Stimulated activated CD4-positive, alpha-beta T cell treated with anti-CD3 and anti-CD28 coated beads, TNF-alpha, amount 100 ng/mL, for 1 hour (primary cell): ENCODE measurements at places on chromosomes 5 and 9.

- DNase-seq = no peak
Measured at GRCh38 chr9:96818533-96818932, 35.8 kb downstream of the ZNF782 start.

DNA sequence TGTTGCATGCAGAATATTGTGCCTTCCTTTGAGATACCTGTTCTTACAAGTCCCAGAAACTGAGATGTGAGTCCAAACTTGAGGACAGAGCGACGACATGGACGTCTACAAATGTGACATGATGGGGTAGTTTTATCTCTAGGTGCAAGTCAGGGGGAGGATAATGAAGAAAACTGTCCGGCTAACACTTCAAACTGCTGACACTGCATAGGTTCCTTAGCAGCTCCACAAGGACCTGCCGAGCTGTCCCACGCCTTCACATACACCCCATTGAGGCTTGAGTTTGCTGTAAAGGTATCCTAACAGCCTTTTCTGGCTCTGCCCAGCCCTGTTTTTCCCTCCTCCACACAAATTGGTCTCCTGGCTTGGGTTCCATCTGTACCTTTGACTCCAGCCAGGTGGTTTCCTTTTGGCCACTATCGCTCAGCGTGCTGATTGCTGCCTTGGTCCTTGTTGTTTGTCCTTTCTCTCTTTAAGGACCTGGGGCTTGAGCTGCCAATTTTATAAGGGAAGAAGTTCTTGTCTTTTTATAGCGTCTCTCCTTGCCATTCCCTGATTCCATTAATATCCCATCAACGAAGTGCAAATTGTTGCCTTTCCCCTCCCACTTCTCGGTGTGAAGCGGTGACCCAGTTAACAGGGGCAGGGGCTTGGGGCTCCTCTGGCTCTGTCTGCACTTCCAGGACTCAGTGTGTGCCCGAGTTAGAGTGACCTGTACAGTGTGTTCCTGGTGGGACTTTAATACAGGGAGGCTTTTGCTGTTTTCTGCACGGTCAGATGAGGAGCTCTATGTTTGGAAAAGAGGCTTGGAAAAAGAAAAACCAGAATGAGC is 100.3 kb downstream of the PCSK1 start:
- no peak for DNase-seq

DNA sequence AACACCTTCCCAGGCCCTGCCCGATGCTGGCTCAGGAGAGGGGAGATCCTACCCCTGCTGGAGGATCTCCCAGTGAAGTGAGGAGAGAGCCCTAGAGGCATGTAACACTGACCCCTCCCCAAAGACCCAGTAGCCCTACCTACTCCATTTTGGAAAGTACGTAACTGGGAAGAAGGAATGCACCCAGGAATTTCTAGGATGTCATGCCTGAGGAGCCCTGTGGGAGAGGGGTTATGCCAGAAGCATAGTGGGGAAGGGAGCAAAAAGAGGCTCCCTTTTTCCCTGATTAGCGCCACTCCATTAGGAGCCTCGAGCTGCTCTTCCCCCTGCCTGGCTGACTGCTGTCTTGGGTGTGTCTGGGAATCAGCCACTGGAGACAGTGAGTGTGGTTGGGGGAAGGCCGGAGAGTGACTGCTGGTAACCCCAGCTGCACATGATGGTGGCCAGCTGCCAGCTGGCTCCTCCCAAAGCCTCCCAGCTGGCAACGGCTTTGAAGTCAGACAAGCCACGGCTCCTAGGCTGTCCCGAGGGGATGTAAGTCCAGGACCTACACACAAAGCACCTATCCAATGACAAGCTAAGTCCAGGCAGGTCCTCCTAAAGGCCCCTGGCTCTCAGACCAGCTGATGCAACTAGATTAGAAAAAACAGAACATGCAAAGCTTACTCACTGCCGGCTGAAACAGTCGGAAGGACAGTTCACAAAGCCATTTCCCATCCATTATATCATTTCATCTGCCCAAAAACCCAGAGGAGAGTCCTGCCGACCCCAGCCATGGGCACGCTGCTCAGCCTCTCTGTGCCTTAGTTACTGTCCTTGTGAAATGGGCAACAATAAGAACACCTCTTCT is 136.5 kb upstream of the ABCA1 start:
- DNase-seq = no peak

DNA sequence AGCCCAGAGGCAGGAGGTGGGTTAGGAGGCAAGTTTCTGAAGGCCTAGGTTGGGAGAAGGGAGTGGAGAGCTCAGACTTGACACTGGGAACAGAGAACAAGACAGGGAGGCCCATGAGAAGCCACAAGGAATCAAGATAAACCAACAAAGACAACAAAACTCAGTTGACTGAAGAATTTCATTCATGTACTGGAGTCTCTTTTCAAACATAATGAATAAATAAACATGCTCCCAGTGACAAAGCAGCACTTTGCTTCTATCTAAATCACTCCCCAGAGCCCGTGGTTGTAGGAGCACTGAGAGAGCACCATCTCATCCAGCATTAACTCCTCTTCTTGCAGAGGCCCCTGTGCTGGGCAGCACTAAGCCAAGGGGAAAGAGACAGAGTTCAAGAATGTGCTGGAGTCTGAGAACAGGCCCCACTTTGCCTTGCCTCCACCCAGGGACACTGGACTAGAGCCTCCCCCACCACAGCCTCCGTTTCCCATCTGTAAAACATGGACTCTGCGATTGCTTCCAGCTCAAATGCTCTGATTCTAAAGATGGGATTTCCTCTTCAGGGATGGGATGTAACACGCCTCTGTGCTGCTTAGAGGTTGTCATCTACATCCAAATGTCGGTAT is 282.0 kb downstream of the SPOCK1 start:
- DNase-seq = no peak

- DNase-seq = no peak
Measured at GRCh38 chr5:83555263-83555662, 83.7 kb downstream of the VCAN start.

DNA sequence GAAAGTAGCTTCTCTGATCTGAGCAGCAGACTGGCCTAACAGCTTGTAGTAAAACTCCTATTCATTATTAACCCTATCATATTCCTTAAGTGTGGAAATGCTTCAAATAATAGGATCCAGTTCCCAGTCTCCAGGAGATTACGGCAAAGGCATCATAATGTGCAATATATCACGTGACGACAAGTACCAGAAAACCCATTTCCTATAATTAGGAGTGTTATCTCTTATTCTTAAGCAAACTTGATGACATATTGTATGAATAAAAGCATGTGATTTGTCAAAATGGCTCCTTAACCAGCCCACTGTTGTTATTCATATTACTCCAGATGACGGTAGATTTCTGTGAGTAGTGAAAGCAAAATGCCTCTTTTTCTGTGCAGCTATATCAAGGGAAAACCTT is 2.9 kb downstream of the SV2C start:
- DNase-seq = no peak

DNA sequence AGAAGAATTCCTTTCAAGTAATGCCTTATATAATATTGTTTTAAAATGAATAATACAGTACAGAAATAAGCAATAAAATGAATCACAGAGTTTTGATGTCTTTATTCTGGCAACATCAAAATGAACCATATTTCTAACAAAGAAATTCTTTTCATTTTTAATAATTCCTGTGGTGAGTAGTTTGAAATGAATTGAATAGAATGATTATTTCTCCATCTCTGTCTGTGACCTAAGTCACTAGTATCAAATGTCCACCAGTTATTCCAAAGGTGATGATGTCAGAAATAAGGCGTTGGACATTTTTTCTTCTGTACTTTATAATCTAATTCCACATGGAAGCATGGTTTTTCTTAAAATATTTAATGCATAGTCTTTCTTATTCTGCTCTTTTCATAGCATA is 106.2 kb downstream of the ADAMTSL1 start:
- no peak for DNase-seq

- no peak for DNase-seq
Measured at GRCh38 chr9:111944241-111944866, 47.7 kb downstream of the UGCG start.

DNA sequence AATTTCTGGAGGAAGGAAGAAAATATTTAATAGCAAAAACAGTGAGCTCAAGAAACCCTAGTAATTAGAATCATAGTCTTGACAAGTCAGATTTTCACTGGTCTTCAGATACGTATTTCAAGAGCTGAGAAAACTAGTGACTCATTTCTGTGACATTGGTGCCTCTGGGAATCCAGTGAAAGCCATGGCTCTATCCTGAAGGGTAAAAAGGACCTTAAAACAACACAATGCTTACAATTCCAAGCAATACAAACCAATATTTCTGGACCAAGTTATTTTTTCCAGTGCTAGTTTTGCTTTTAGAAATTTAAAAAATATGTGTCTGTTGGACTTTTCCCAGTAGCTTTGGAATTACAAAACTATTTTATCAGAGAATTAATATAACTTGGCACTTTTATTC is 140.3 kb downstream of the LPAR1 start:
- DNase-seq = no peak

GRCh38 chr5:37881359-37881758 is 41.5 kb upstream of the GDNF start:
- no peak for DNase-seq

- no peak for DNase-seq
Measured at GRCh38 chr9:113515862-113516261, 52.3 kb downstream of the RGS3 start.

GRCh38 chr5:178531786-178532185 is 58.4 kb downstream of the COL23A1 start:
- DNase-seq = no peak

DNA sequence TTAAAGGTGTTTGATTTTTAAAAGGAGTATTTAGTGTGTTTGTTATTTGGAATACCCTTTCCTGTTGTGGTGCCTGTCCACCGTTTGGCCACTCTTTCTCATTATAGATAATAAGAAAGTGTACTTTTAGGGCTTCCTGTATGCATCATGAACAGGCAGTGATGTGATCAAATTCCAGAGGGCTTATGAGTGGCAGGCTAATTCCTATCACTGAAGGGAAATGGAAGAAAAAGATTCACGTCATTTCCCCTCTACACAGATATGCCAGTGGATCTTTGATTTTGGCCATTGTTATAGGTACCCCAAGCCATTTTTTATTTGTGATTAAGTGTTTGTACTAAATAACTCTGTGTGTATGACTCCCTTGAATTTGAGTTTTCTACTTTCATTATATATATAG is 37.1 kb downstream of the RPS6 start:
- no peak for DNase-seq

DNA sequence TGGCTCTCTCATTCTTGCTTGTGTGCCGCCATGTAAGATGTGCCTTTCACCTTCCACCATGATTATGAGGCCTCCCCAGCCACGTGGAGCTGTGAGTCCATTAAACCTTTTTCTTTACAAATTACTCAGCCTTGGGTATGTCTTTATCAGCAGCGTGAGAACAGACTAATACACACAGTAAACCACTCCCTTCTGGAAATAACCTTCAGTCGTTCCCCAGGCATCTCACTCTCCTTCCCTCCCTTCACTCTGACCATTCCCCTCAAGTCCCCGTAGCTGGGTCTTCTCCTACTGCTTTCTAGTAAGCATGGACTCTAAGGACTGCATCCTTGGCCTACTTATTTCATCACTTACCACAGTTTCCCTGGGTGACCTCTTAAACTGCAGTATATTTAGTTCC is 493.9 kb downstream of the CCDC171 start:
- DNase-seq = no peak

GRCh38 chr5:105101577-105101976 is 1539.0 kb upstream of the NUDT12 start:
- DNase-seq = no peak

- DNase-seq = no peak
Measured at GRCh38 chr9:92196909-92197308, 81.7 kb upstream of the SPTLC1 start.

- no peak for DNase-seq
Measured at GRCh38 chr5:161150441-161150988, 298.5 kb upstream of the ATP10B start.

GRCh38 chr5:144832416-144832815 is 661.7 kb downstream of the KCTD16 start:
- DNase-seq = no peak
